ENCODE measurements at places on chromosomes 6 and 20.

GRCh38 chr6:134379076-134379475, 61.2 kb upstream of the SGK1 start:
- peak; percentile 52 for DNase-seq

GRCh38 chr20:59004763-59005522, 2.1 kb downstream of the CTSZ start:
- peak; percentile 46 for DNase-seq

GRCh38 chr6:100269189-100269588, 195.5 kb downstream of the SIM1 start:
- no peak for DNase-seq

DNA sequence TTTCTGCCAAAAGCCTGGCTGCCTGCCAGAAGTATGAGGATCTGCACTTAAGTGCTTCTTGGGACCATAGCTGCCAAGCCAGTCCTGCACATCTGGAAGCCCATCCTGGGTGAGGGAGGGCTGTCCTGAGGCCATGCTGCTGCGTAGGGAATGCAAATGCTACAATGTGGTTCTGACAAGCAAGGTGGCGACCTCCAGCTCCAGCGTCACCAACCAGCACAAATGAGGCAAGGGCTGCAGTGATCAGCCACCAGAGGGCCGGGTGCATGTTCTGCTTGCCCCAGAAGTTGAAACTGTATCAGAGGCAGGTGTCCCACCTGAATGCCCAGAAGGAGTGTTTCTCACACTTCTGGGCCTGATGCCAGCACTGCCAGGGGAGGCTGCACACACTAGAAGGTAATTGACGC, 99.1 kb upstream of the KCNQ5 start:
- peak; percentile 38 for DNase-seq

- no peak for DNase-seq
Measured at GRCh38 chr6:163314791-163315470, 99.6 kb upstream of the QKI start.

- peak; percentile 35 for DNase-seq
Measured at GRCh38 chr20:23362392-23363256, 642 bp downstream of the GZF1 start.

DNA sequence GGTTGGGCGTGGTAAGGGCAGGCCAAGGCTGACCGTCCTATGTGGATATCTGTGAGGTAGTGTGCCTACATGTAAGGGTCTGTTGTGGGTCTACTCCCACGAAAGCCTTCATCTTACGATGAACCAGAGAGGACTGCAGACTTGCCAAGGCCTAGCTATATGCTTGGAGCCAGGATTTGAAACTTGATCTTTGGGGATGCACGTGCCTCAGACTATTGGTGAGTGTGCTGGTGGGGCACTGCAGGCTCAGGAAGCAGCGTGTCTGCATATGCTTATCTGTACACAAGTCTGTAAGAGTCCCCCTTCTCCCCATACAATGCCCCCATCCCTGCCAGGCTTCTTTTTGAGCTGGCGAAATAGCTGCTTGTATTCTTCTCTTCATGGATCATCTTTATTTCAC, 17.9 kb downstream of the PLCG1 start:
- DNase-seq = no peak

GRCh38 chr6:35611240-35611639, 77.5 kb downstream of the FKBP5 start:
- DNase-seq = peak; percentile 40

DNA sequence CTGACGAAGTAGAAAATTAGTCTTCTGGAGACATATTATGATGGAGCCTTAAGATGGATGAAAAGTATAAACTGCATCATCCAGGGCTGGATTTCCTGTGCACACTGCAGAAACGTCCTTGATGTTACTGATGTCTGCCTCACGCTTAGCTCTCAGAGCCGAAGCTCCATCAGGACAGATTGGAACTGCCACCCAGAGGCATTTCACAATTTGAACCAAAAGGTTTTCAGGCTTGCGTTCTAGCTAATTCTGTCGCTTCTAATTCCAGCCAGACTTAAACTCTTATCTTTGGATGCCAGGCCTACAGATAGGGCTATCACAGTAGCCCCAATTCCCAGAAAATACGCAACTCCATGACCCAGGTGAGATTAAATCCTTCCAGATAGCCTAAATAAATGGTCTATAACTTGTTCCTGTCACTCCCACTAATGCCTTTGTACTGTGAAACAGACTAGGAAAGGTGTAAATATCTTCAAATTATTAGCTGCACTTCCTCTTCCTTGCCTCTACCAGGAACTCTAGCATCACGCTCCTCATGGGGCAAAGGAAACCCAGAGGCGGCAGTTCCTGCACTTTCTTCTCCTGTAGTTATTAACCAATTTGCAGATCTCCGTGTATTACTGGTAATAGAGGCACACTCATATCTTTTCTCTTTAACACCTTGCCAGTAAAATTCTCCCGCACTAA, 634.6 kb downstream of the PRKN start:
- DNase-seq = no peak

DNA sequence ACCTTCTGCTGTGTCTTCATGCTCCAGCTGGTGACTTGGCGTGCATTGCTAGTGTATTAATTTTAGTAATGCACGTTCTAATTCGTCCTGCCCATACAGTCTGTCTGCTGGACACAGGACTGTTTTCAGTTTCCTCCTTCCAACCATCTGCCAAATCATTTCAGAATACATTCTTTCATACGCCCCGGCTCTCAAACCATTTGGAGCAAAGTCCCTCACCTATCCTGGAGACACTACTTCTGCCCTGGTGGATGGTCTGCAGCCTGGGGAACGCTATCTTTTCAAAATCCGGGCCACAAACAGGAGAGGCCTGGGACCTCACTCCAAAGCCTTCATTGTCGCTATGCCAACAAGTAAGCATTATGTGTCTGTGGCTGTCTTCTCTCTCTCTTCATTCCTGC, 60.5 kb downstream of the FNDC1 start:
- DNase-seq = no peak

DNA sequence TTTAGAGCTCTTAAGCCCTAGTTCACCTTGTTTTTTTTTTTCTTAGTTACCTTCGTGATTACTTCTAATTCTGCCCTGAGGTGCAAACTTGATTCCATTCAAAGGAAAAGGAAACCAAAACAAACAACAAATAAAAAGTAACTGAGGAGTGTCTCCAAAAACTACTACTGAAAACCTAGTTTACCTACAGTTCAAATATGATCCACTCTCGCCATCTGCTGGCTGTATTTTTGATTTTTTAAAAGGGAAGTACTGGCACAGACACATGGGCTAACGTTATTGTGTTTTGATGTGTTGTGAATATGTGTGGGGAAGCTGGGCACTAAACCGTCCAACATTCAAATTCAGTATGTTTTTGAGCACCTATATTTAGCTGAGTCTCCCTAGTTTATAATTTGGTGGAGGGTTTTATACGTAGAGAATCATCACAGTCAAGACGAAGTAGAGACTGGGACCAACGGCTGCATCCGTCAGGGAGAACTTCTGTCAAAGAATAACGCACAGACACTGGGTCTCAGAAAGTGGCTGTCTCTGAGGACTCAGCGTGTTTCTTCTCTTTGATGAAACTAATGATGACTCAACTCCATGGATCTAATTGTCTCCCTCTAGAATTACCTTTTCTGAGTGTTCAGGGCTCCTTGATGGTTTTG, 373.5 kb upstream of the BTBD3 start:
- peak; percentile 6 for DNase-seq

GRCh38 chr6:66418906-66419305, 711.9 kb upstream of the EYS start:
- DNase-seq = no peak

DNA sequence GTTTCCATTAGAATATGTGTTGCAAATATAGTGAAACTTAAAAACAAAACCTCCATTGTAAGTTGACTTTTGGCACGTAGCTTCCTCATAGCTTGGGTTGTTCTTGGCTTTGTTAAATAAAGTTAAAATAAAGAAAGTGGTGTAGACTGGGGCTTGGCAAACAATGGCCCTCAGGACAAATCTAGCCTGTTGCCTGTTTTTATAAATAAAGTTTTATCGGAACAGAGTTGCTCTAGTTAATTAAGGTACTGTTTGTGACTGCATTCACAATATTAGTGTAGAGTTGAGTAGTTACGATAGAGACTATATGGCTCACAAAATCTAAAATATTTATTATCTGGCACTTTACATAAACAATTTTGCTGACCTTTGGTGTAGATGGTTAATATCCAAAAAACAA, 168.8 kb downstream of the CDKAL1 start:
- DNase-seq = no peak

GRCh38 chr6:161128680-161129196, 137.2 kb downstream of the MAP3K4 start:
- DNase-seq = peak; percentile 61

GRCh38 chr20:20946122-20946759, 159.9 kb downstream of the LINC00237 start:
- no peak for DNase-seq

DNA sequence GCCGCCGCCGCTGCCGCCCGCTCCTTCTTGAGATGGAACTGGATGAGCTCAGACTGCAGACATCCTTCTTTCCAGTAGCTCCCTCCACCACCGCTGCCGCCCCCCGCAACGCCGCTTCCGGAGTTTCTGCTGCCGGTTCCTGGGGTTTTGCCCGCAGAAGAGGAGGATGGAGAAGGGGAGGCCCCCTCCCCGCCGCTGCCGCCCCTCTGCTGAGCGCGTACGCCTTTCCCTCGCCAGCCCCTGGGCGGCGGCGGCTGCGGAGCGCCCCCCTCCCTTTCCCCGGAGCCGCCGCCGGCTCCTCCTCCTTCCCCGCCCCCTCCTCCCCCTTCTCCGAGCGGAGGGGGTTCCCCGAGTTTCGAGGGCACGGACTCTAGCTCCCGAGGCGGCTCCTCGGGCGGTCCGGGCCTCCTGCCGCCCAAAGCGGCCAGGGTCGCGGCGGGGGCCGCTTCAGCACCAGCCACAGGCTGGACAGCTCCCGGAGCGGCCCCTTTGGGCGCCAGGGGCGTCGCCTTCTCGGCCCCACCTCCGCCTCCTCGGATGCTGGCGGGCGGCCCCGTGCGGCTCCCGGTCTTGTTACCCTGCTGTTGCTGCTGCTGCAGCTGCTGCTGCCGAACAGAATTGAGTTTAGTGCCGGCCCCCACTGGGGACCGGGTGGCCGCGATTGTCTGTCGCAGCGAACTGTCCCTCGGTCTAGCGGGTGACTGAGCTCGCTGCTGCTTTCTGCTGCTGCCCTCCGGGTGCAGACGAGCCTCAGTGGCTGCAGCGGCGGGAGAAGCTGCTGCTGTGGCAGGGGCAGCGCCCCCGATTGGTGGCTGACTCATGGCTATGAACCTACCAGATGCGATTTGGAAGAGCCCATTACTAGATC, 3.1 kb downstream of the MTCL3 start:
- DNase-seq = peak; percentile 77

GRCh38 chr6:40395066-40395697, 192.0 kb downstream of the LRFN2 start:
- DNase-seq = no peak

DNA sequence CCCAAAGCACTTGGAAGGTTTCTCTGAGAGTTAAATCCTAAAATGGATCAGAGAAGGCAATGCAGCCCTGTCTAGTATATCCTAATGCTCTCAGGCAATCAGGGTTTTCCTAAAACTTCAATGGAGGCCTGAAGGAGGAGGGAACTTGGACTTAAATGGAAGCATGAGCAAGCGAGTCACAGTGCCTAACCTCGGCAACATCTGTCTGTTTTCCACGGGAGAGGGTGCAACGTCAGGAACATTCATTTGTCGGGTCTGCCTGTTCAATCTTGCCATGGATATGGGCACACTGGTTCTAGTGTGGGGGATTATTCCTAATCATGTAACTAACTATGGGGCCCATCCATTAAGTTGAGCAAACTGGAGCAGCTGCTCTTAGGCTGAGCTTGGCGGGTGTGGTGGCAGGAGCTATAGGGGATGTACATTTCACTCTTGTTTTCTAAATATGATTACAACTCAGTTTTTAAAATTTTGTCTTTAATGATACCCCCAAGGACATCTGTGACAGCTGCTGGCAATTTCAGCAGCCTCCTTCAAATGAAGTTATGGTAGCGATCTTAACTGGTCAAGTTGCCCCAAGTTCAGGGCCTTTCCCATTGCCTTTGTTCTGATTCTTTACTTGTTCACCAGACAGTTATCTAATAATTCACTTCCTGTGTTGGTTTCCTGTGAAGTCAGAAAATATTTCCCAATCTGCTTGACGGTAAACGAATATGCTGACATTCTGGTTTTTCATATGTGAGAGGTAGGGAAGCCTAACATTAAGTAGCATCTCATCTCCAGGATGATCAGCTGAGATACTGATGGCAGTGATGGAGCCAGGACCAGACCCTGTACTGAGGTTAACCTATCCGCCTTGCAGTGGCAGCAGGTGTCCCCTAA, 21.6 kb downstream of the DSE start:
- no peak for DNase-seq

DNA sequence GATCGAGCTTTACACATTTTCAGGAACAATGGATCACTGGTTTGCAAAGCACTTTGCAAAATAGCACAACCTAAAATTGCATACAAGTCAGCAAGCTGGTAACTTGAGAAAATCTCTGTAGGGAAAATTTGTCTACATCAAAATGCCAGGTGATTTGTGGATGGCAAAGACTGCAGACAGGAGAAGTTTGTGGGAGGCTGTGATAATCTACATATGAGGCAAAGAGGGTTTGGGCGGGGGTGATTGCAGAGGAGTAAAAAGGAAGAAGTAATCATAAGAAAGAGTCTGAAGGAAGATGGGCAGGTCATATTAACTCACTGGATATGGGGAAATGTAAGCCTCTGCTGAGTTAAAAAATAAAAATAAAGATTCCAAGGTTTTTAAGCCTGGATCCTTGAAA, 166.3 kb upstream of the STXBP5 start:
- no peak for DNase-seq

DNA sequence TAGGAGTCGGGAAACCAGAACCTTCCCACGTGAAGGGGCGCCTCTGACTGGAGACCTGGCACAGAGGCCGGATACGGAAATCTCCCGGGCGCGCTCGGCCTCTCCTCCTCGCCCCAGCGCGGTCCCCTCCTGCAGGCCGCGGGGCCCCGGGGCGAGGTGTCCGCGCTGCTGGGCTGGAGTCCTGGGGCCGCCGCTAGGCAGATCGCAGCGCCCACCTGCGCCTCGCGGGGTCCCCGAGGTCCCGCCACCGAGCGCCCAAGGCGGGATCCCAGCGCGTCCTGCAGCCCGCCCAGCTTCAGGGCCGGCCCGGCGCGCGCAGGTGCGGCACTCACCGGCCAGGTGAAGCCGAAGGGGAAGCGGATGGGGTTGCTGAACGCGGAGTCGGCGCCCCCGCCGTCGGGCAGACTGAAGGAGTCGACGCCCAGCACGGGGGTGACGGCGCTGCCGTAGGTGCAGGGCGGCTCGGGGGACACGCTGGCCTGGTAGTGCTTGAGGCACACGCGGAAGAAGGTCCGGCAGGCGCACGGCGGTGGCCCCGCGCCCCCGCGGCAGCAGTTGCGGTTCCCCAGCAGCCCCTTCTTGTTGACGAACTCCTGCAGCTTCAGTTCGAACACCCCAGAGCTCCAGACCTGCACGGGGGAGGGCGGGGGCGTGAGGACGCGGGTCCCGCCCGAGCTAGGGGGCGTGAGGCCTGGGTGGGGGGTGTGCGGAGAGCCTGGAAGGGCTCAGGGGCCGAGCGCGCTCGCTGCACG, 1.5 kb downstream of the DLL1 start:
- peak; percentile 41 for DNase-seq

DNA sequence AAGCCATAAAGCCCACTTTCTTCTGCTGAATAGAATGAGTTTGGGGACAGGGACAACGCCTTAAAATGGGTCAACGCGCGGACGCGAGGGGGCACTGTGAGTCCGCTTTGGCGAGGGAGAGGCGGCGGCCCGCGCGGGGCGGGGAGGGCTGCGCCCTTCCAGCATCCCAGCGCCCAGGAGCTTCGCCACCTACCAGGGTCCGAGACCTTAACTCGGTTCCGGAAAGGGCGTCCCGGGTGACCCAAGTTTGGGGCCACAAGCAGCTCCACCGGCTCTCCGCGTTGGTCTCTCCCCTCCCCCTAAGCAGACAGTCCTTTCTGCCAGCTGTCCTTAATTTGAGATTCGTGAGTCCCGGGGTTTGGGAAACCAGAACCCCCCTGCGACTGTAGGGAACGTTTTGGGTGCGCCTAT, 1.8 kb upstream of the SAMD5 start:
- peak; percentile 78 for DNase-seq

Data from stimulated activated CD4-positive, alpha-beta T cell treated with anti-CD3 and anti-CD28 coated beads, Interleukin-15, amount 100 ng/mL, for 24 hours (primary cell).